ENCODE measurements at places on chromosomes 13 and 19.

GRCh38 chr19:7789447-7789846 lies 26.4 kb downstream of the CLEC4M start:
- peak; percentile 56 for DNase-seq

- no peak for DNase-seq
Observed at GRCh38 chr19:19513682-19514081, 1.7 kb downstream of the TSSK6 start.

- no peak for DNase-seq
Observed at GRCh38 chr13:102236830-102237229, 165.0 kb downstream of the FGF14 start.

GRCh38 chr19:47056411-47056810 lies 8.0 kb upstream of the TMEM160 start:
- no peak for DNase-seq

DNA sequence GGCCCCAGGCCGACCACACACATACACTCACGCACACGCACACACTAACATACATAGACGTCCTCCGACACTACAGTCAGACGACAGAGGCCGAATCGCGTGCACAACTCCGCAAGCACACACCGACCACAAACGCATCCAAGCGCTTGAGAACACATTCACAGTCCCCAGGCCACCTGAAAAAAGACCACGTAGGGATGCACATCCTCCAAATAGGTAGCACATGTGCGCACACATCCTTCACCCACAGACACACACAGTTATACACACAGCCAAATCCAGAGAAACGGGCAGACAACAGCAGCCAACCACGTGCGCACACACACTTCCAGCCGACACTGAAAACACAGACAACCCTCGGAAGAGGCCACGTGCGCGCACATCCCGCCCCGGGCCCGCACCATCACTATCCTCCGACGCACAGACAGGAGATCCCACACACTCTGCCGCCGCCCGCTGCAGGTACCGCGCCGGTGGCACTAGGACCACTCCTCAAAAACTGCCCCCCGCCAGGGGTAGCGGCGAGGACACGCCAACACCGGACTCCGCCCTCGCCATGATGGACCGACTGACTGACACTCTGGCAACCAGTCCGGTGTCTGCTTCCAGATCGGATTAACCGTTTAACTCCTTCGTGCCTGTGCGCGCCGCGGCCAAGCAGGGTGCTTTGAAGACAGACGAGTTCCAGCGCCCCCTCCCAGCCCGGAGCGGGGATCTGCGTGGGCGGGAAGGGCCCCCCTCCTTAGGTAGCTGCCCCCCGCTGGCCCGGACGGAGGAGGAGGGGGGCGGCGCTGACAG lies 493 bp upstream of the PDE4A start:
- DNase-seq, result peak; percentile 60

GRCh38 chr19:326871-327270 lies 17.7 kb downstream of the MIER2 start:
- DNase-seq, result no peak

- DNase-seq, result peak; percentile 4
Observed at GRCh38 chr13:41148419-41149283, 16.0 kb upstream of the KBTBD6 start.

DNA sequence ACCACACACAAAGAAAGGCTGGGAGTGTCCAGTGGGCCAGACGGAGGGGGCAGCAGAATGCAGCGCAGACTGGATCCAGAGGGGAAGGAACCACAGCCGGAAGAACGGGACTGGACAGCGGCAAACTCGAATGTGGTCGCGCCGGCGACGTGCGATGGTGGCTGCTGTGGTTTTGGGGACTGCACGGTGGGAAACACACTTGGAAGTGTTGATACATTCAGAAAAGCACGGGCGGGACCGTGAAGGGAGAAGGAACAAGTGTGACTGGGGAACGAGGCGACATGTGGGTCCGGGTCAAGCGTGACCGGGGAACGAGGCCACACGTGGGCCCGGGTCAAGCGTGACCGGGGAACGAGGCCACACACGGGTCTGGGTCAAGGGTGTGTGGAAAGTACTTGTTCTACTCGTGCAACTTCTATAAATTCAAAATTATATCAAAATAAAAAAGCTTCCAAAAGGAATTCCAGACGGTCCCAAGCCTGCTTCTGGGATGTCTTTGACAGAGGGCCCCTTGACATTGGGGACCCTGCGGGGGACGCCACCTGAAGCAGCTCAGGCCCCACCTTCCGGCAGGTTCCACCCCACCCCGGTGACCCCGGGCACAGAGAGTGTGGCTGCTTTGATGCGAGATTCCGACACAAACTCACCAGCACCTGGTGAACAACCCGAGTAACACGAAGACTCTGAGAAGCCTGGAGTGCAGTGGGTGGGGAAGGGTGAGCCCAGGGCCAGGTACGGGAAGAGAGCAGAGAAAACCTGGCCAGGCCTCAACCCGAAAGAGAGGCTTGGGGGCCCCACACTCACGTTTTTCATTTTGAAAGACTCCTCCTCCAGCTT lies 25.1 kb upstream of the C13orf46 start:
- DNase-seq, result no peak

DNA sequence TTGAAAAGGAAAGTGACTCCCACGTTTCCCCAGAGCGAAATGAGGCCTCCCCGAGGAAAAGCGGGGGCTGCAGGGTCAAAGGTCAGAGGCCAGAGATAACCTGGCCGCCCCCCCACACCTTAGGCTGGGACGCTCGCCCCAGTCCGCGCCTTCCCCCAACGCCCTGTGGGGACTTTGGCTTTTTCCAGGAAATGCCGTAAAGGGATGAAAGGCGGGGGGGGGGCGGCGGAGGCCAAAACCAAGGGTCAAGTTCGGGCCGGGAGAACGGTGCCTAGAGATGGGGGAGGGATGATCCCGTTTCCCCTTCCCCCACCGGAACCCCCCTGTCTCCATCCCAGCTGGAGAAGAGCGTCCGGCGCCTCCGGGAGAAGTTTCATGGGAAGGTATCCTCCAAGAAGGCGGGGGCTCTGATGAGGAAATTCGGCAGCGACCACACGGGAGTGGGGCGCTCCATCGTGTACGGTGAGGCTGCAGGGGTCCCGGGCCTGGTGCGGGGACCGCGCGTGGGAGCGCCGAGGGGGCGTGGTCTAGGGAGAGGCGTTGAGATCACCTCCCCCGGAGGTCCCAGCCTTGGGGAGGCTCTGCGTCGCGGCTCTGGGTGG lies 575 bp downstream of the SHFL start:
- DNase-seq, result peak; percentile 33

- DNase-seq, result no peak
Observed at GRCh38 chr13:70662231-70662940, 554.1 kb upstream of the KLHL1 start.

- DNase-seq, result no peak
Observed at GRCh38 chr19:17081672-17082630, 6.4 kb downstream of the MYO9B start.

DNA sequence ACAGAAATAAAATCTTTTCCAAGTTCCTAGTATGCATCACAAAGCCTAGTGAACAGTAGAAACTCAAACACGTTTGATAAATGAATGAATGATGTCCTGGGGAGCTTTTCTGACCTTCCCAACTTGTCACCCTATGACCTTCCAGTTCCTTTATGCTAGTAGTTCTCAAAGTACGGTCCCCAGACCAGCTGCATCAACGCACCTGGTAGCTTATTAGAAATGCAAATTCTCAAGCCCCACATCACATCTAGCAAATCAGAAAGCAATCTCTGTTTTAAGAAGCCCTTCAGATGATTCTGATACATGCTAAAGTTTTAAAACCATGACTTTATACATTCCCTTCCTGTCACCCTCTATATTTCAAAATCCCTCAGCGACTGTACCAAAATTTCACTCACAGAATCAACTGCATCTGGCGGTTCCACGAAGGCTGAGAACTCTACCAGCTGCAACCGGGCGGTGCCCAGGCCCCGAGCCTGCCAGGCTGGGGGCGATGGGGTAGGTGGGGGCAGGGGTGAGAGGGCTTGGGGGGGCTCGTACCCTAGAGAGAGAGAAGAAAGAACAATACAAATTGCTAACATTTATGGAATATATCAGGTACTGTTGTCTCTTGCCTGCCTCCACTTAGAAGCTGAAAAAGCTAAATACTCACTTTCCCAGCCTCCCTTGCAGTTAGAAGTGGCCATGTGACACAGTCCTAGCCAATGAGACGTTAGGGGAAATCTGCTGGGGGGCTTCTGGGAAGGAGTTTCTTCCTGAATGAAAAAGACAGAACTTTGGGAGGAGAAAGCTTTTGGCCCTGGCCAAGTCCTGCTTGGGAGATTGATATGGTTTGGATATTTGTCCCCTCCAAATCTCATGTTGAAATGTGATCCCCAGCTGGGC lies 13.3 kb downstream of the CD37 start:
- no peak for DNase-seq

DNA sequence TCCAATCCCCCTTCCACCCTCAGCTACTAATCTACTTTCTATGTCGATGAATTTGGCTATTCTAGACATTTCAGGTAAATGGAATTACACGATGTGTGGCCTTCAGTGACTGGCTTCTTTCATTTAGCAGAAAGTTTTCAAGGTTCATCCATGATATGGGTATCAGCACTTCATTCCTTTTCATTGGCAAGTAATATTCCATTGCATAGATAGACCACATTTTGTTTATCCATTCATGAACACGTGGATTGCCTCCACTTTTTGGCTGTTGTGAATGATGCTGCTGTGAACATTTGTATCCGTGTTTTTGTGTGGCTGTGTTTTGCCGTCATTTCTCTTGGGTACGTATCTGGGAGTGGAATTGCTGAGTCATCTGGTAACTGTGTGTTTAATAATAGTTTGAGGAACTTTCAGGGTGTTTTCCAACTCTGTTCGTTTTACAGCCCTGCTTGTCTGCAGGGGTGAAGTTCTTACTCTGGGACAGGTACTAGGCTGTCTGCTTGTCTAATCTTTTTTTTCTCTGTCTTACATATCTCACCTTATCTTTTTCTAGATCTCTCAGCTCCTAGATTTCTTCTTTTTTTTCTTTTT lies 32.5 kb downstream of the MARK4 start:
- DNase-seq, result no peak

GRCh38 chr19:11887611-11888531 lies at the start of gene ZNF69:
Gene ZNF69, plus strand, starts transcription at chr19:11887782. Its CDS starts 142 bp downstream, at chr19:11887924.
- DNase-seq, result peak; percentile 94

- no peak for DNase-seq
Observed at GRCh38 chr13:98685146-98685545, 67.3 kb downstream of the SLC15A1 start.

- no peak for DNase-seq
Observed at GRCh38 chr19:32869966-32870573, 503 bp upstream of the SLC7A9 start.

DNA sequence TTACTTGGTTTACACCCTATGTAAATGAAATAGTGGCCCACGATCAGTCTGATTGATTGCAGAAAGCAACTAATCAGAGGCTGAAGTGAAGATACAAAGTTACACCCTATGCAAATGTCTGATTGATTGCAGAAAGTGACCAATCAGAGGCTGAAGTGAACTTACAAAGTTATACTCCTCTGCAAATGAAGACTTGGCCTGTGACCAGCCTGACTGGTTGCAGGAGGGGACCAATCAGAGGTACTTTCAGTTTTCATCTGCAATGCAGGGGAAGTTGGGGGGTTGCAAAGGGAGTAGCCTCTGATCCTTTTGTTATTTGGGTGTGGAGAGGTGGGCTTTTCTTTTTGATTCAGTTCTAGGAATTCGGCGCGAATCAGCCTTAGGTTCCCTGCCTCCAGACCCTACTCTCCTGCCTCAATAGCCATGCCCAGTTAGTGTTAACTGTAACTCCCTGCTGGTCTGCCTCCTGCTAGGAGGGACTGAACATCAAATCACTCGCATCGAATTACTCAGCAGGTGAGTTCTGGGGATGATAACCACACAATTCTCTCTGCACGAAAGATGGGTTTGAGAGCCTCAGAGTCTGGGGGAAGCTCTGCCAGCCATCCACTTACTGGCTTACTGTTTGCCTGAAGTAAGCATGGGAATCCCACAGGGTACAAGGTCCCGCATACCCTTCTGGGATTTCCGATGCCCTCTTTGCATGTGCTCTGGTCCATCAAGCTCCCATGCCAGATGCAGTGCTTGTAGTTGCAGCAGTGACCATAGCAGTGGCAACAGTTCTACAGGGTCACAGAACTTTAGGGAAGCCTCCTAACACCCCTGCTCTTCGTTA lies 7.5 kb downstream of the ARL11 start:
- no peak for DNase-seq

GRCh38 chr19:39319892-39320248 lies 793 bp downstream of the LRFN1 start:
- DNase-seq, result peak; percentile 33

GRCh38 chr19:18274219-18274780 lies at the start of gene IQCN:
Gene IQCN, minus strand, starts transcription at chr19:18274452. Its CDS starts 4,974 bp downstream, at chr19:18269478.
- DNase-seq, result no peak

DNA sequence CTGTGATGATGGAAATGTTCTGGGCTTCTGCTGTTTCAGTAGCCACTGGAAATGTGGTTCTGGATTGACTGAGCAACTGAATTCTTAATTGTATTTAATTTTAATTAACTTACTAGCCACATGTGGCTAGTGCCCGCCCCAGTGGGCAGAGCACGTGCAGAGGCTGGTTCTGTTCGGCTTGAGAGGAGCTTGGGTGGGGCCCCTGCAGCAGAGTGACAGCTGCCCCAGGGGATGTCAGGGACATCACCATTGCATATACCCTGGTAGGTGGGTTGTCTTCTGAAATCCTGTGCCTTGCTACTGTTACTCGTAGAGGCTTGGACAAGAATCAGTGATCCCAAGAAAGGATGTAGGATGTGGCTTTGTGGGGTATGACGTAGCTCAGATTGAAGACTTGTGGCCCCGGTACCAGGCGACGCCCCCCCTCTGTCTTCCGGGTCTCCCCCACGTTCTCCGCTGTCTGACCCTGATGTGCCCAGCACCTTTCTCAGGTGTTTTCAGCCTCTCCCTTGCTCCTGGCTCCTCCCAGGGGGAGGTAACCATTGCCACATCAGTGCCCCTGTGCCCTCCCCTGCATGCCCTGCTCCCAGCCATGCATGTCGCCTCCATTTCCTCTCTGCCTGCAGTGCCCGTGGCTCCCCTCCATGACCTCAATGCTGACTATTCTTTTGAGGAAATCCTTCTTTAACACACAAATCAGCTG lies 102.6 kb upstream of the RNF113B start:
- DNase-seq, result peak; percentile 62

DNA sequence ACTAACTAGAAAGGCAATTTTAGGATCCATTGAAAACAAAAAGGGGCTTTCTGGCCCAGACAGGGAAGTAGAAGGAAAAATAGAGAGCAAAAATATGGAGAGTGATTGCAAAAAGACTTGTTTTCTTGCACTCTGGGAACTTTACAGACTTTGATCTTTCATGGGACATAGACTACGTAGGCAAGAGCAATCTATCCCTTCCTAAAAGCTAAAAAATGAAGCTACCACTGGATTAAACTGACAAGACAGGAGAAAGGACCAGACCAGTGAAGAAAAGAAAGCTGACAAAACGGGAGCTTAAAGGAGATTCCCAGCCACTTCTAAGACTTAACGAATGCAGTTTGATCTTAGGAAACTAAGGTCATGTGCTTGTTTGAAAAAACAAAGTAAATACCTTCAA lies 524.5 kb downstream of the KLF5 start:
- no peak for DNase-seq

DNA sequence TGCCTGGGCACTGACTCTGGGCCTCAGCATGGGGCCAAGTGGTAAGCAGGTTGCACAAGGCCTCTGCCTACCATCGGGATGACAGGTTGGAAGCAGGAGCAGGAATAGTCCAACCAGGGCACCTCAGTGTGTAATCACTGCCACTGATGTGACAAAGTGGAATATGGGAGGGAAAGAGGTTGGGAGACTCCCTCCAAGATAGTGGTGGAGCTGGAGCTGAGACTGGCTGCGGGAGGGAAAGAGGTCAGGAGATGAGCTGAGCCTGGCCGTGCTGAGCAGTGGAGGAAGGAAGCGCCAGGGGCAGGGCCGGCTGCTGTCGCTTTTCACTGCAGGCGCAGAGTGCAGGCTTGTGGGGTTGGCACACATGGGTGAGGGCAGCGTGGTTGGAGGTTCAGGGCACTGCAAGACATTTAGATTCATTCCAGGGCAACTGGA lies 6.8 kb downstream of the UPF3A start:
- no peak for DNase-seq
